Stimulated activated memory B cell treated with anti-CD40 and anti-IgM and Interleukin-4, amounts not matched to agents 10 μg/mL and 1 μg/mL and 100 μg/mL, for 72 hours (primary cell): ENCODE measurements at places on chromosomes 4 and X.

DNA sequence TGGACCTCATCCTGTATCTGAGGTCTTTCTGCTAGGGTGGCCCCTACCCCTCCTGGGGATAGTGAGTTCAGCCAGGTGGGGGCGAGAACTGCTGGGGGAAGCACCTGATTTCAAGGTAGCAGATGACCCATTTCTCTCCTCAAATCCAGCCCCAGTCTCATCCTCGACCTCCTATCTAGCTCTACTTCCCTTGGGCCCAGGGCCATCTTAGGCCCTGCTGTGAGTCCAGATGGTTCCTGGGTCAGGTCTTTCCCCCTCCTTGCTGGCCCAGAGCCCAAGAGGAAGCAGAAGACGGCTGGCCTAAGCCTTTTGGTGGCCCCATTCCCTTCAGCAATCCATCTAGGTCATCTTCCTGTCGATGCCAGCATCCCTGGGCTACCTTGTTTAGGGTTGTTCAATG is 3.3 kb downstream of the CDK16 start:
- ATAC-seq: no peak

- no peak for ATAC-seq
These were observed 1.8 kb upstream of the RENBP start for GRCh38 chrX:153945956-153946943.

DNA sequence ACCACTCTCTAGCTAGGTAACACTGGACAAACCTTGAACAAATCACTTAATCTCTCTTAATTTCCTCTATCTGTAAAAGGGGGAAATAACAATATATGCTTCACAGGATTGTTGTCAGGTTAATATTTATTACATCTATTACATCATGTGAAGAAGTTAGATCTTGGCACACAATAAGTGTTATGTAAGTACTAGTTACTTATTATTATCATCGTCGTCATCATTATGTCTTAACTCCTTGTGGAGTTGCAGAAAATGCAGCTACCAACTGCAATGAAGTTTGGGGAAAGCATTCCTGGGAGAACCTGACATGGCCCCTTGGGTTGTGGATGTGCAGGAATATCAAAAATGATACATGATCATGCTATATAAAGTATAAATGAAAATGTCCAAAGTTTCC is 4.8 kb upstream of the JCHAIN start:
- no peak for ATAC-seq

GRCh38 chrX:38275615-38276014 is 51.7 kb downstream of the RPGR start:
- peak; percentile 34 for ATAC-seq

- peak; percentile 88 for ATAC-seq
These were observed 124.2 kb downstream of the NFKB1 start for GRCh38 chr4:102625232-102625930.

DNA sequence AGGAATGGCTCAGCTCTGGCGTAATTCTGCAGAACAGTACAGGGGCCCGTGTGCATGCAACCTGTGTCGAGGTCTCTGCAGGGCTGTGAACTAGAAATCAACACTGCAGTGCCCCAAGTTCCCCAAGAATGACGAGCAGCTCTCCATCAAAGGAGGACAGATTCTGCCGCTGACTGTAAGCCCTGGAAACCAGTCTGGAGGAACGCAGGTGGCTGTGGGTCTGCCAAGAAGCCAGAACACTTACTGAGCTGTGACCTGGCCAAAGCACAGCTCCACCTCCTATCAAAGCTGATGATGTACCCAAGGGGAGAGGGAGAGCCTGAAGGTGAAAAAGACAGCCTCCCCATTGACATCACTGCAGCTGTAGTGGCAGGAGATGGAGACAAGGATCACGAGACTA is 80.3 kb upstream of the STS start:
- ATAC-seq: no peak

GRCh38 chr4:181690498-181690897 is 552.7 kb upstream of the TENM3 start:
- no peak for ATAC-seq

- peak; percentile 25 for ATAC-seq
These were observed 16.4 kb downstream of the SORCS2 start for GRCh38 chr4:7208509-7209451.

DNA sequence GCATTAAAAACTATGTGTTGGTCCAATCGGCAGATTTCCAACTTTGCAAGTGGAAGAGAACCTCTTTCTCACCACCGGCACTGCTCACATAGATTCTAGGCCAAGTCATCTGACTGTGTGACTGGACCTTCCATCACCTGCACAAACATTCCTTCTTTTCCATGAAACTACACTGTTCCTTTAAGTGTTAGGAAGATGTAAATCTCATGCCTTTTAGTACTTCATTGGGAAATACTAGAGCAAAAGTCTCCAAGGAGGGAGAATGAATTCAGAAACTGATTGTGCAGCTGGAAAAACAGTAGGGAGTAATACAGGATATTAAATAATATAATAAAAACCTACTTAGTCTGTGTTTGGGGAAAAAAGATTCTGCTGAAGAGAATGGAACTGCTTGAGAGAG is 238.2 kb downstream of the GPC3 start:
- no peak for ATAC-seq

DNA sequence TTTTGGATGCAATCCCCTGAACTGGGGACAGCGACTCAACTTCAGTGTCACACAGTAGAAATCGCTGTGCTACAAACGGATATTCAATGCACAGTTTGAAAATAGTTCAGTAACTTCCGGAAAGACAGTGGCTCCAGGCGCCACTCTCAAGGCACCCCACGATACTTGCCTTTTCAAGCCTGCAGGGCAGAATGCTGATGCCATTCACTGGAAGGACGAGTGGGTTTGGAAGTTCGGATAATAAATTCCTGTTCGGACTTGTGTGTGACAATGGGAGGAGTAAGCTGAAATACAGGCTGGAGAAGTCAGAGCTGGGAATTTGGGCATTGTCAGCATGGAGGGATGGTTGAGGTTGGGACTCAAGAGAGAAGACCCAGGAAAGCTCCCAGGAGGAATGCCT is 64.3 kb upstream of the HELT start:
- no peak for ATAC-seq

GRCh38 chr4:128716338-128716737 is 93.2 kb upstream of the JADE1 start:
- ATAC-seq: no peak

DNA sequence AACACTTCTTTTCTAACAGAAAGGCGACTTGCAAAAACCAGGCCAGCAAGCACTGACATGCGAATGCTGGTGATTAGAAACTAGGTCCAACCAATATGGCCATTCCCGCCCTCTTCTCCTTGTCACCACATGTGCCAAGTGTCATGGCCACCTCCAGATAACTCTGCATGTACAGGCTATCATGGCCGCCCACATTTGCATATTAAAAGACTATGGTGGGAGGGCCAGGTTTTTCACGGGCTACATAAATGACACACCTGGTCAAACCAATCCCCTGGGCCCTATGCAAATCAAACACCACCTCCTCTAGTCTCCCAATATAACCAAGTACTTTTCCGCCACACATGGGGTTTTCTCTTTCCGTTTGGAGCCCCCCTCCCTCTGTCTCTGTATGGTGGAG is 40.1 kb downstream of the NUDT11 start:
- ATAC-seq: no peak

- no peak for ATAC-seq
These were observed 465.1 kb upstream of the PCDH10 start for GRCh38 chr4:132683957-132684356.

DNA sequence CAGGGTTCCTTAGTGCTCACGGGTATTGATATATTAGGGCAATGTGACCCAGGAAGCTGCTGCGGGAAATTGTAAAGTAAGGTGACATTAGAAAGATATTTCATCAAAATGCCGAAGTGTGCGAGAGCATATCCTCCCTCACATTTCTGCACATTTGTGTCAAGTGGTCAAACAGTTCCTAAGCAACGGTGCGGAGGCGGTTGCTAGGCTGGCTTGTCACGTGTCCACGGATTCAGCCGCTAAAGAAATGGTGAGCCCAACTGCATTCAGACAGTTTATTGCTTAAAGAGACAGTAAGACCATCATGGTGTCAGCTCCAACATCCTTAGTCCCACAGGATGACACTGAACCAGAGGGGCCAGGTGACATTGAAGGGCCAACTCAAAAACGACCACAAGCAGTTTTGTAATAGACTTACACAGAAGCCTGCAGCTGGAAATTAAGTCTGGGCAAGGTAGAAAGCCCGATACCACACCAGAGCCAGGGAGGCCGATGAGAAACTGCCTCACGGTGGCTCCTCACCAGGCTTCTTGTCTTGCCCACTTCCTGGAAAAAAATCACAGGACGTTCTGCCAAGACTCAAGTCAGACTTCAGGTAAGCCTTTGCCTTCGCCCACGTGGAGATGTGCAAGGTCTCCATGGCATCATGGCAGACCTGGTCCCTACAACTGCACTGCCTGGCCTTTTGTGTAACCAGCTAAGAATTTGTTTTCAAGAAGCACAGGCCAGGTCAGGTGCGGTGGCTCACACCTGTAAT is 50.4 kb downstream of the USP11 start:
- no peak for ATAC-seq

- ATAC-seq: peak; percentile 82
These were observed 69.8 kb downstream of the RBM47 start for GRCh38 chr4:40559585-40560465.

- no peak for ATAC-seq
These were observed 635.9 kb upstream of the FRG1 start for GRCh38 chr4:189304809-189305208.

DNA sequence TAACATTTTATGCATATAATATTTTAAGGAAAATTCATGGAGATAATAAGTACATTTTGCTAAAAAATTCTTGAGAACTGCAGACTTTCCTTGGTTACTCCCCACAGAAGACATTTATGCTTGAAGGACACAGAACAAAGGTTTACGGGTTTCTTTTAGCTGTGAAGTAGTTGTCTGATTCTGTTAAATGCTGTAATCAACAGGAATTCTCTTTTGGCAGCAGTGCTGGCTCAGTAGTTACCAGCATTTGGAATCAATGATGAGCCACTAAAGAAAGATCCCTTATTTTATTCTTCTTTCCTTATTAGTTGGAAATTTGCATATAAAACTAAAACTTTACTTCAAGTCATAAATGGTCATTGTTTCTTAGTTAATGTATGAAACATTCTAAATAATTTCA is 199.3 kb upstream of the FAT4 start:
- ATAC-seq: no peak

- ATAC-seq: no peak
These were observed 1113.1 kb downstream of the STIM2 start for GRCh38 chr4:27973700-27974099.

GRCh38 chrX:38335382-38335781 is 8.1 kb upstream of the RPGR start:
- no peak for ATAC-seq

- ATAC-seq: no peak
These were observed 22.0 kb downstream of the MND1 start for GRCh38 chr4:153366486-153366885.
